ENCODE measurements at places on chromosomes 7 and 10.

GRCh38 chr10:74587109-74587854 is 239.1 kb upstream of the KAT6B start:
- no peak for DNase-seq

DNA sequence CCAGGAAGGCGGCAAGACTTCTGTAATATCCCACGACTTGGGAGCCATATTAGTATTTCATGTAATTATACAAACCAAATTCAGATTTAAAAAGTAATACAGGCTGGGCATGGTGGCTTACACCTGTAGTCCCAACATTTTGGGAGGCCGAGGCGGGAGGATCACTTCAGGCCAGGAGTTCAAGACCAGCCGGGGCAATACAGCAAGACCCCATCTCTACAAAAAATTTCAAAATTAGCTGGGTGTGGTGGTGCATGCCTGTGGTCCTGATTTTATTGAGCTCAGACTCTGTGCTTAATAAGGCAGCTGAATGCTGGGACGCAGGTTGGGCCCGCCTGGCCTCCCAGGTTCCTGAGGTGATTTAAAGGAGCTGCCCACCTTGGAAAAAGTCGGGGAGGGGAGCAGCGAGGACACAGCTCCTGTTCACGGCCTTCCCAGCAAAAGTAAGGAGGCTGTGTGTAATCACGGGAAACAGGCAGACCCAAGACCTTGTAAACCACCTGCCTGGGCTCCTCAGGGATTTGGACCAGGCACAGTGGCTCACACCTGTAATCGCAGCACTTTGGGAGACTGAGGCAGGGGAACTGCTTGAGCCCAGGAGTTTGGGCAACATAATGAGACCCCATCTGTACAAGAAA is 93.0 kb upstream of the DNAAF5 start:
- no peak for DNase-seq

GRCh38 chr10:114301951-114302710 is 63.1 kb downstream of the VWA2 start:
- DNase-seq = no peak

DNA sequence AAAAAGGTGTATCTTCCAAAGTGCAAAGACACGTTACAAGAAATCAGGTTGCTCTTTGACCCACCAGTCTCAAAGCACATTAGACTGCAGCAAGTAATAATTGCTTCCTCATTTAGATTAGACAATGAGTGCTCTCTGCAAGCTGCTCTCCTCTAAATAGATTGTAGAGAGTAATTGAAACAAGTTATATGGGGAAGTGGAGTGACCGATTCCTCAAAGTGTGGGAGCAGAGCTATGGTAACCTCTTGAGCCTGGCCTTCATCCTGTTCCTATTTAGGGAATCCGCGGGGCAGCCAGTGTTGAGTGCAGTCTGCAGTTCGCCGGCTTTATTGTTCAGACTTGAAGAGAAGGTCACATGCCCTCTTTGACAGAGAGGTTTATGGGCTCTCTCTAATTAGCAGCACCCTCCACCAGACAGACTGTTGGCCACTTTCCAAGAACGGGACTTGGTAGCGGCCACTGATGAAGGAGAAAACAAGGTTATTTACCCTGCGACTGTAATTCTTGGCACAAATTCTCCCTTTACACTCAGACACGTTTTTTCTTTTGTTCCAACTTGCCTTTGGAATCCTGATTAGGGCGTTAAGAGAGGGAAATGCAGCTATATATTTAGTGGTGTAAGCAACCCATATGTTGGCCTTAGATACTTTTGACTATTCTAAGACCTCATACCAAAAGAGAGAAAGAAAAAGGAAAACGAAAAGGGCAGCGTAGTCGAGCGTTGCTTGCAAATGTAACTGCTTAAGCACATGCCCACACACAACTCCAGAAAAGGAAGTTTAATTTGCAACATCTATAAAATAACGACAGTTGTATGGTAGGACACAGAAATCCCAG is 107.5 kb downstream of the REEP3 start:
- peak; percentile 94 for DNase-seq

DNA sequence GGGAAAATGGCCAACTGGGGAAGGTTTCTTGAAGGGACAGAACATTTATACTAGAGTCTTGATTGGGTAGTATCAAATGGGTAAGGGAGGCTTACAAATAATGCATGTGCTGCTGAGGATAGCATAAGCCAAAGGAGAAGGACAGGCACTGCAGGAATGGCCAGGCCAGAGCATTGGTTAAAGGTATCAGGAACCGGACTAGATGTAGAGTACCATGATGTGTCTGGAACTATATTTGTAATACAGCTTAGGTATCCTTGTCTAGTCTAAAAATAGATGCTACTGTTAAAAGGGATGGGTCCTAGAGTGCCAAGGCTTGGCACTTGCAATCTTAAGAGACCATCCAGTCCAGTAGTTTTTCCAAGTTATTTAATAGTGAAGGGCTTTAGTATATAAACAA is 20.3 kb downstream of the TMEM243 start:
- DNase-seq = no peak

DNA sequence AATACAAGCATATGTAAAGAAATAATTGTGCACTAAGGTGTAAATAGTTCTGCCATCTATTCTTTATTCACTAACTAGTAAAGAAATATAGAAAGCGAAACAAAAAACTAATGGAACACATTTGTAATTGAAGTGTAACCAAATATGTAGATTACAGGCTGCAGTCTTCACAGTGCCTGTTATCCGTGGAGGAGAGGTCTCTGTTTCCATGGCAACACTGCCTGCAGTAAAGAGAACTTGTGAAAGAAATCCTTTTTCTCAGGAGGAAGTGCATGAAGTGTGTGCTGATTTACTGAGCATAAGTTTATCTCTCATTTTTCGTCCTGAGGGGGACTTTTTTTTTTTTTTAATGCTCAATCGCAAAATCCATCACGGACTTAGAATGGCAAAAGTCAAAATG is 102.5 kb downstream of the APBB1IP start:
- DNase-seq = peak; percentile 18

All from NB4 (cell line).